ENCODE measurements at places on chromosomes 4 and X.

GRCh38 chr4:114180481-114180880, 201.0 kb upstream of the ARSJ start:
- DNase-seq = no peak

- no peak for DNase-seq
Observed at GRCh38 chrX:25001808-25002660, 13.7 kb downstream of the ARX start.

DNA sequence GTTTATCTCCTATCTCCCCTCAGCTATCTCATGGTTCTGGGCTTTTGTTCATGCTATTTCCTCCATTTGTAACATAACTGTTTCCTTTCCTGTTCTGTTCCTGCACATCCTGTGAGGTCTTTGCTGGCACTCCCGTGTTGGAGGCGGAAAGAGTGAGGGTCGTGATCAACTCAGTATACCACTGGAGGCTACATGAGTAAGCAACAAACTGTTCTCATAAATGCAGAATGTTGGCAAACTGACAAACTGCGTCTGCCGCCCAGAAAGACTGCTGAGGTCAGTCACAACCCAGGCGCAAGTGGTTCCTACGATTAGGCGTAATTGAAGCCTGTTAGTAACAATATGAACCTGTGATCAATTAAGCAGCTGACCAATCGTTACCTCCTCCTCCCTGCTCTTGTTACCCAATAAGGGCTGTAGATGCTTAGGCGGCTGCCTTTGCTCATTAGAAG, 48.8 kb downstream of the C4orf33 start:
- no peak for DNase-seq

- no peak for DNase-seq
Observed at GRCh38 chr4:56651056-56651350, 30.1 kb downstream of the HOPX start.

- no peak for DNase-seq
Observed at GRCh38 chr4:100849319-100849718, 331.5 kb upstream of the EMCN start.

DNA sequence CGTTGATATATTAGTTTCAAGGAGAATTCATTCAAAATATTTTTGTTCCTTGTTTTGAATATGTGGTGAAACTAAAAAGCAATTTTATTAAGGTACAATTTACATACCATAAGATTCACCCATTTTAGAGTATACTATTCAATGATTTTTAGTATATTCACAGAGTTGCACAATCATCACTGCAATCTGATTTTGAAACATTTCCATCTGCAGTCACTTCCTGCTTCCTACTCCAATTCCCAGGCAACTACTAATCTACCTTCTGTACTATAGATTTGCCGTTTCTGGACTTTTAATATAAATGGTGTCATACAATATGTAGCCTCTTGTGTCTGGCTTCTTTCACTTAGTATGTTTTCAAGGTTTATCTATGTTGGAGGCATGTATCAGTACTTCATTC, 71.3 kb downstream of the SLC9A7 start:
- DNase-seq = no peak

DNA sequence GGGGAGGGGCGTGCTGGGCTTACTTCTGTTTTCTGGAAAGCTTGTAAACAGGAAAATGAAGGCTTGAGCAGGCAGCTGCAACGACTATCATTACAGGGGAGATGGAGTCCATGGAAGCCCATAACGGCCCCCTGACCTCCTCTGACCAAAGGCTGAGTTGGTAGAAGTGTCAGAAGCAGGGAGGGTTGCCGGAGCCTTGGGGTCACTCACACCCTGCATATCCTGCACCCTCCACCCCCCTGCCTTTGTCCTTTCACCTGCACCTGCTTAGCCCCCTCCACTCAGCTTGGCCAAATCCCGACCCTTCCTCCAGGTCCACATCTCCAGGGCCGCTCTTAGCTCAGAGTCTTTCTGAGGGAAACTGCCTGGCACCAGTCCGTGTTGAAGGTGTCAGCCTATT, 12.5 kb upstream of the MSX1 start:
- no peak for DNase-seq

- DNase-seq = no peak
Observed at GRCh38 chr4:165335163-165335703, 7.8 kb downstream of the MSMO1 start.

- no peak for DNase-seq
Observed at GRCh38 chr4:94359221-94359620, 16.6 kb upstream of the HPGDS start.

- DNase-seq = no peak
Observed at GRCh38 chr4:83561381-83561780, 25.5 kb downstream of the GPAT3 start.

GRCh38 chrX:45228126-45228525, 27.4 kb upstream of the DIPK2B start:
- no peak for DNase-seq

GRCh38 chr4:41994461-41994985, 4.2 kb downstream of the SLC30A9 start:
- no peak for DNase-seq

- no peak for DNase-seq
Observed at GRCh38 chr4:18366892-18367291, 345.3 kb upstream of the LCORL start.

GRCh38 chr4:106864231-106864630, 171.9 kb downstream of the DKK2 start:
- DNase-seq = no peak

- no peak for DNase-seq
Observed at GRCh38 chr4:157502656-157503055, 282.1 kb downstream of the GRIA2 start.

- no peak for DNase-seq
Observed at GRCh38 chr4:38237139-38237538, 276.9 kb downstream of the PTTG2 start.

DNA sequence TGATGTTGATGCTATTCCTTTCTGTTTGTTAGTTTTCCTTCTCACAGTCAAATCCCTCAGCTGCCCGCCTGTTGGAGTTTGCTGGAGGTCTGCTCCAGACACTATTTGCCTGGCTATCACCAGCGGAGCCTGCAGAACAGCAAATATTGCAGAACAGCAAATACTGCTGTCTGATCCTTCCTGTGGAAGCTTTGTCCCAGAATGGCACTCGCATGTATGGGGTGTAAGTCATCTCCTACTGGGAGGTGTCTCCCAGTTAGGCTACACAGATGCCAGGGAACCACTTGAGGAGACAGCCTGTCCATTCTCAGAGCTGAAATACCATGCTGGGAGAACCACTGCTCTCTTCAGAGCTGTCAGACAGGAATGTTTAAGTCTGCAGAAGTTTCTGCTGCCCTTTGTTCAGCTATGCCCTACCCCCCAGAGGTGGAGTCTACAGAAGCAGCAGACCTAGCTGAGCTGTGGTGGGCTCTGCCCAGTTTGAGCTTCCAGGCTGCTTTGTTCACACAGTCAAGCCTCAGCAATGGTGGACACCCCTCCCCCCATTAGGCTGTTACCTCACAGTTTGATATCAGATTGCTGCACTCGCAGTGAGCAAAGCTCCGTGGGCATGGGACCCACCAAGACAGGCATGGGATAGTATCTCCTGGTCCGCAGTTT, 74.9 kb downstream of the SPIN3 start:
- DNase-seq = no peak

DNA sequence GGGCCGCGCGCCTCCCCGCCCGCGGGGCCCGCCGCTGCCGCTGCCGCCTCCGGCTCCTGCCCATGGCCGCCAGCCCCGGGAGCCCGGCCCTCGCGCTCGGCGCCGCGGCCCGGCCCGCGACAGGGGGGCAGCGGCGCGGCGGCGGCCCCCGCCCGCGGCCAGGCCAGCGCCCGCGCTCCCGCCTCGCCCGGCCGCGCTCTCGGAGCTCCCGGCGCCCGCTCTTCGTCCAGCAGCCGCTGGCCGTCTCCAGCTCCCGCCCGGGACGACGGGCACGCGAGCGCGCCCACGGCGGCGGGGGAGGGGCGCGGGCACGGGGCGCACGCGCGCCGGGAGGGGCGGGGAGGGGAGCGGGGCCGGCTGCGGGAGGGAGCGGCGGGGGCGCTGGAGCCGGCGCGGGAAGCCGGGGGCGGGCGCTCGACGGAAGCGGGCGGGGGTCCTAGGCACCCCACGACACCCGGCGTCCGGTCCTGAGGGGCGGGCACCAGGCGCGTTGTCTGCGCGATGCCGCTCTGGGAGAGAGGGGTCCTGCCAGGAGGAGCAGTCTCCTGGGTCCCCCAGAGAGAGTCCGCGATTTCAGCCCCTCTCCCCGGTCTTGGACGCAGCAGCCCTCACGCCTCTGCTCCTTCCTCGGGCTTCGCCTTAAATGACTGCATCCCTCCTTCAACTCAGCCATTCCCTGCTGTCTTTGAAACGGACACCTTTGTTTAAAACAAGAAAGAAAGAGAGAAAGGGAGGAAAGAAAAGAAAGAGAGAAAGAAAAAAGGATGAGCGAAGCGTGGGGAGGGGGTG, 490 bp upstream of the PDZD4 start:
- DNase-seq = peak; percentile 28

DNA sequence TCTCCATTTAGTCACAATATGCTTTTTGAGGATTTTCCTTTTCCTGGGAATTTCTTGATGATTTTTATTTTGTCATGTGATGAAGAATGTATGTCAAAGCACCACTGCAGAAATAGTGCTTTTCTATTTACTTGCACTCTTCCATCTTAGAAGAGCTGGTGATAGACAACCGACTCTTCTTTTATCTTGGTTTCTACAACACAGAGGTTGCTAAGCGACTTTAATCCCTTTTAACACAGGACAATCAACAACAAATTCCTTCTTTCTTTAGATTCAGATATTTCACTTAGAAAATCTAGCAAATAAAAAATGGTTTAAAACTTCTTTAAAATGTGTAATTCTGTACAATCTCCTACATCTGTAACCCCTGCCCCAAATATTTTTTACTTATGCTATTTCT, 34.6 kb downstream of the TET2 start:
- DNase-seq = no peak

DNA sequence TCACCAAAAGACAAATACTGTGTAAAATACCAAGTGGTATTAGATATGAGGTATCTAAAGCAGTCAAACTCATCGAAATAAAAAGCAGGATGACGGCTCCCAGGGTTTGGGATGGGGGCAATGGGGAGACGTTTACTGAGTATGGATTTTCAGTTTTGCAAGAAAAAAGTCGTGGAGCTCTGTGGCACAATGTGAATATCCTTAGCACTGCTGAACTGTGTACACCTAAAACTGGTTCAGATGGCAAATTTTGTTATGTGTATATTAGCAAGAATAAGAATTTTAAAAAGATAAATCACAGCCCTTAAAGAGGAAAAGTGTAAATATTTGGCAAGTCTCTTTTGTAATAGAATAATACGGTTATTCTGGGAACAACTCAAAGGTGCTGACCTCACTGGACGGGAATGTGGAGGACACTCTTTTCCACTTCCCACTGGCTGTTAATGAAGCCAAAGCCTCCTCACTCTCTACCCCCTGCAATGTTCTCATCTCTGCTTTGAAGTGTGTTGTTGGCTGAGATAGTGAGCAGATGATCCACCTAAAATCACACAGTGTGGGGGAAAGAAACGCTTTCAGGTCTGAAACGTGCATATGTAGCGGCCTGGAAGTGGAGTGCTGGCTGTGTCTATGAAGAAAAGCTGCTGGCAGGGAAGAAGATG, 49.2 kb downstream of the SEL1L3 start:
- DNase-seq = no peak

DNA sequence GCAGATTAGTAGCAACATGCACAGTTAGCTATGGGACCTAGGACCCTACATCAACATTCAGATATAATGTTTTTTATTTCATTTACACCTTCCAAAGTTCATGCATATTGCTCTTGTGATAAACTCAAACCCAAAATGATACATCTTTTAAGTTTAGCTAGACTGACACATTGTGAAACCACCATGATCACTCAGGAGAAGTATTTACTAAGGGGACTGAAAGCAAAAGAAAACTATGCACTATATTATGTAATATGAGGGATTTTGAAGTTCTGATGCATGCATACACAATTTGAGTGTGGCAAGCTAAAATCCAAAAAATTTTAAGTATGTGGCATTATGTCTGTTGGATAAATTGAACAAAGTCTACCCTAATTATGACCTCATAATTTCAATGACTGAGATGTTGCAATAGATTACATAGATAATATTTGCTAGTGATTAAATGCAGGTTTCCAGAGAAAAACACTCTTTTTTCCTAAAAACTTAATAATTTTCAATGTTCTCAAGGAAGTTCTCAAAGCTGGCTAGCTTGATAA, 914.8 kb upstream of the GRIA3 start:
- DNase-seq = no peak

DNA sequence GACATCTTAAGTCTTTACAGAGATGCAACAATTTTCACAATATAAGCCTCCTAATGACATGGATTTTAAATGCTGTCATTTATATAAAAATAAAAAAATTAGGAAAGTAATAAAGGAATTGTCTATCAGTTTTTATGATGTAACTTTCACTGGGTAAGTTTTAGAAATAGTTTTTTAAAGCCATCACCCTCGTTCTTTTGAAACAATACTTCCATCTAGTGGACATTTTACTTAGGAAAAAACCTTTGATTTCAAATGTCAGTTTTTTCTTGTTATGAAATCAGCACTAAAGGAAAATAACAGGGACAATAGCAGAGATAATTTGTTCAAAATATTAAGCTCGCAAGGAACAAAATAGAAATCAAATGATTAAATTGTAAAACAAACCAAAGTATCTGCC, 24.3 kb upstream of the NDNF start:
- DNase-seq = no peak

DNA sequence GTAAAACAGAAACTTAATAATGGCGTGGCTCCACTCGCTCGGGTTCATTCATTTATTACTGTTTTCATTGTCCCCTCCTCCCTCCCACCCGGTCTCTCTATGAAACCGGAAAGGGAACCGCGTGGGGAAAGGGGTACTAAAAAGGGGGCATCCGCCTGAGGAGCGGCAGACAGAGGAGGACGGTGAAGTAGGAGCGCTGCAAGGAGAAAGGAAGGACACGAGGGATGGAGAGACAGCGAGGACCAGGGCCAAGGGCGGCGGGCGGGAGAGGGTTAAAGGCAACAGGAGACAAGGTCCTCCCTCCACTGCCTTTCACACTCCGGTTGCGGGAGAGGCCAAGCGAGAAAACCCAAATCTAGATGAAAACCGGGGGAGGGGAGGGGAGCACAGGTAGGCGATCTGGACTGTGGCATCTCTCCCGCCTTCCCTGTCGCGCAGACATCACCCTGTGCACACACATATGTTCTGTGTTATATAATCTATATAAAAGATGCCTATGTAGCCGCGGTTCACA, 829 bp downstream of the ELOVL6 start:
- DNase-seq = peak; percentile 66

DNA sequence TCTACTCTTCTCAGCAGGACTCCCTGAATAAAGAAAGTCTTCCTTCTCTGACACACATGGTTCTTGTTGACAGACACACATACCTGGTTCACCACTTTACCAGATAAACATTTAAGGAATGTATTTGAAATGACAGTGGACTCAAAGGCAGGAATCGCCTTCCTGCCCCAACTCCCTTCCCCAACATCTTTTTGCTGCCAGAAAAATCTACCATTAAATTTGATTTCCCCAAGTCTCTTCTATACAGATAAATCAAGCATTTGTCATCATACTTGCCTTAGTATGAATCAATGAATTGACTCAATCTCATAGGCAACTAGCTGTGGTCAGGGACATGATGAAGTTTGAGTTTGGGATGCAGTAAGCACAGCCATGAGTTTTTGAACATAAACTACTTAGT, 23.3 kb upstream of the ANXA5 start:
- no peak for DNase-seq

GRCh38 chrX:17654116-17654515, 83.2 kb upstream of the SCML1 start:
- DNase-seq = no peak
